ENCODE measurements at places on chromosomes 2 and 18.

- DNase-seq, result no peak
Measured at GRCh38 chr2:5980450-5981190, 288.4 kb downstream of the SOX11 start.

DNA sequence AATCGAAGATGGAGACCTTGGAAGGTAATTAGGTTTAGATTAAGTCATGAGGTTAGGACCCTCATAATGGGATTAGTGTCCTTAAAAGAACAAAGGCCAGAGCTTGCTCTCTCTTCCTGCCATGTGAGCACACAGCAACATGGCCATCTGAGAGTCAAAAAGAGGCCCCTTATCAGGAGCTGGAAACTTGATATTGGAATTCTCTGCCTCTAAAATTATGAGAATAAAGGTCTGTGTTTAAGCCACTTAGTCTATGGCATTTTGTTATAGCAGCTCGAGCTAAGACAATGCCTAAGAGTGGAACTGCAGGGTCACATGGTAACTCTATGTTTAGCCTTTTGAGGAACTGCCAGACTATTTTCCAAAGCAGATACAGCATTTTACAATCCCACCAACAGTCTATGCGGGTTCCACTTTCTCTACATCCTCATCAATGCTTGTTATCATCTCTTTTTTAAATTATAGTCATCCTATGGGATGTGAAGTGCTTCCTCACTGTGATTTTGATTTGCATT is 42.4 kb downstream of the THADA start:
- no peak for DNase-seq

DNA sequence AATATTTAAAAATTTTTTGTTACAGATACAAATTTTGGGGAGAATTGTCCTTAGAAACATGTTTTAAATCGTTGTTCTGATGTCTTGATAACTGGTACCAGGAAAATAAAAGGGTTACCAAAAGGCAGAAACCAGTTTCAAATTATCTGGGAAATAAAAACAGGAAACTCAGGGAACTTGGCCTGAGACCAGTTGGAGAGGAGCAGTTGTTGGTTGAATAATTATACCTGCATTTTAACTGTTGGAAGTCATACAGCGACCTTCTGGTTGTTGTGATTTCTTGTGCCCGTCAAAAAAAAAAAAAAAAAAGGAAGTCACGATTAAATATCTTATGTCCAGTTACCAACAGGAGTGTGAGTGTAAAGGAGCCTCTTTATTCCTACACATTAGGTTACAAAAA is 51.8 kb downstream of the CRIM1 start:
- no peak for DNase-seq

GRCh38 chr2:26039603-26040323 is 5.9 kb downstream of the RAB10 start:
- no peak for DNase-seq

Measured in BE2C (cell line).